Fibroblast of the aortic adventitia (primary cell): ENCODE measurements at places on chromosomes 7 and 10.

- DNase-seq: peak; percentile 82
Observed at GRCh38 chr7:4692055-4692454, 10.0 kb downstream of the FOXK1 start.

DNA sequence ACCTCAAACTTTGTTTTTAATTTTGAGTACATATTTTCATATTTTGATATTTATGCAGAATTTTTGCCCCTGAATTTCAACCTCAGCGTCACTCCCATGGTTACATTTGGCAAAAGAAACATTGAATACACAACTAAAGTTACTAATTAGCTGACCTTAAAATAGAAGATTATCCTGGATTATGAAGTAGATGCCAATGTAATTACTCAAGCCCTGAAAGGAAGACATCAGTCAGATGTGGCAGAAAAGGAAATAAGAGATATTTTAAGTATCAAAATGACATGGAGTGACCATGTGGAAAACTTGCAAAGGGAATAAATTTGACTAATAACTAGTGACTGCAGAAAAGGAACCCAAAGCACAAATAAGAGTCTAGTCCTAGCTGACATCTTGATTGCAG, 701.3 kb upstream of the KCND2 start:
- no peak for DNase-seq

GRCh38 chr7:122470859-122471258, 166.3 kb upstream of the FEZF1 start:
- no peak for DNase-seq

DNA sequence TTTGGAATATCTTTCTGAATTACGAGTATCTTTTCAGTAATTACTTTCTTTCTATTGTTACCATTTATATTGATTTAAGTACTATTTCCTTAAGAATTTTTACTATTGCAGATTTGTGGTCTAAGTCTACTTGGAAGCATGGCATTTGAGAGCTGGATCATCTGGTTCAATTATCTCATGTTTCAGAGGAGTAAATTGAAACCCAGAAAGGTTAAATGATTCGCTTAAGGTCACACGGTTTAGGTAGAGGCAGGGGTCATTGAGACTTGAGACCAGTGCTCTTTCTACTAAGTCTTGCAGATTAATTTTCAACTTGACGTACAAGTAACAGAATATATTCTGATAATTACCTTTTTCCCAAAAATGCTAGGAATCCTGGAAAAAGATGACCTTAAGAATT, 109.2 kb upstream of the GLCCI1 start:
- DNase-seq: no peak

GRCh38 chr7:114214466-114214865, 200.1 kb upstream of the FOXP2 start:
- no peak for DNase-seq

DNA sequence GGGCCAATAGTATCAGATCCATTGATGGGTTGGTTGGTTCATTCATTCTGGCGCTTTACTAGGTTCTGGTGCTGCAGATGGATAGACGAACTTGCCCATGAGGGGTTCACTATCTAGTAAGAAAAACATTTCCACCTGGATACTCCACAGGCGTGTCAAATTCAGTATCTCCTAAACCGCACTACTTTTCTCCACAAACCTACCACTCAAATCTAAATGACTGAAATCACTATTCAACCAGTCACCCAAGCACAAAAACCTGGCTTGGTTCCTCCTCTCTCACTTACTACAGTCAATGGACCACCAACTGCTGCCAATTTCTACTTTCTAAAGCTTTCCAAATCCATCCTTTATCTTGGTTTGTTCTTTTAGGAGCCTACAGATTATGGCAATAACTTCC, 572 bp downstream of the AGK start:
- DNase-seq: peak; percentile 26

DNA sequence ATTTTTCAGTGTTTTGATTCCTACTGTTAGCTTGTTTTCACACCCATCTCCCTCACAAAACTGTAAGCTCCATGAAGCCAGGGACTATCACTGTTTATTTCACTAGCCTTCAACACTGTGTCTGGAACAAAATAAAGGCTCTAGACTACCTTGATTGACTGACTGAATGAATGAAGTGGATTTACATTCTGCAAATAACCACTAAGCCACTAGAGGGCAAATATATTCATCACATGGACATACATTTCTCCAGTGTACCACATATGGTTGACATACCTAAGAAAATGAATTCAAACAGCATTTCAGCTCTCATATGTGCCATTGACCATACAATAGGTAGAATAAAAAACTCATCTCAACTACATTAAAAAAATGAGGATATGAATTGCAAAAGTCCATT, 185.9 kb downstream of the RAB11FIP2 start:
- DNase-seq: peak; percentile 9

DNA sequence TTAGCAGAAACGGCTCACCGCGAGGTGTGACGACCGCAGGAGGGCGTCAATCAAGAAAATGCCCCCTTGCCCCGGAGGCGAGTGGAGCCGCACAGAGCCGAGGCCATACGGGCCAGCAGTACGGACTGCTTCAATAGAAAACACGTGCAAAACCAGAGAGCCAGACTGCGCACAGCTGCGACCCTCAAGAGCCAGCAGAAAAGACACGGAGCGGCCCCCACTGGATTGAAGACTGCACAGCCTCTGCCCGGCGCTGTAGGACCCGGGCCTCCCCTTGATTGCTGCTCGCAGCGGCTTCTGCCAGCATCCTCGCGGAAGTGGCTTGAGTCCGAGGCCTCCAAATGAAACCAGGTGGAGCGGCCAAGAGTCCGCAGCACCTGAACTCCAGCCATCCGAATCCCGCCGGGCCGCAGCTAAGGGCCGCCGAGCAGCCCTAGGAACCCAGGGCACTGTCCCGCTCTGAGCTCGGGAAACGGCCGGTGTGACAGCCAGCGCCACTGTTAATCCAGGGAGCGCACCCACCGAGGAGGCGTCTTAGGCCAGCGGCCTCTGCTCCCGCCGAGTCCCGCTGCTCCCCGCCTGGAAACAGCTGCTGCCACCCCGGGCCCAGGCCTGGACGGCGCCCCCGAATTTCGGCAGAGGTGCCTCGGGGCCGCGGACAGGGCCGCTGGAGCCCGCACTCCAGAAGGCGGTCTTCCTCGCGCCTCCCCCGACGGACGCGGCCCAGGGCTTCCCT, 660 bp upstream of the HHEX start:
- peak; percentile 45 for DNase-seq

GRCh38 chr10:132398566-132398991, 1.6 kb downstream of the PWWP2B start:
- no peak for DNase-seq

- no peak for DNase-seq
Observed at GRCh38 chr10:4333459-4333894, 492.5 kb upstream of the AKR1E2 start.
